ENCODE measurements at places on chromosomes 11 and 22. TPM values are rescaled to one million over a fixed set of nuclear protein-coding genes. Genes with fewer than 3 reads are reported as not detected.

GRCh38 chr11:46499821-46500220 is 94.0 kb downstream of the AMBRA1 start:
- H3K27me3 ChIP-seq = no peaks in the 10 kb centered on the region
- peaks cover 10% of the 10 kb centered on the region for H3K4me1 ChIP-seq
- H3K27ac ChIP-seq = no peak overlapping the region

- H3K27me3 ChIP-seq = no peaks in the 10 kb centered on the region
- H3K36me3 ChIP-seq = peaks cover 2% of the 10 kb centered on the region
- no peak overlapping the region for H3K4me3 ChIP-seq
- peak overlapping the region; percentile 84 for H3K27ac ChIP-seq
Measured at GRCh38 chr11:10622957-10623791, 54.7 kb upstream of the LYVE1 start.

GRCh38 chr22:26848244-26848920 is 191.0 kb downstream of the MIAT start:
- H3K27me3 ChIP-seq = no peaks in the 10 kb centered on the region
- no peak overlapping the region for H3K4me3 ChIP-seq
- no peaks in the 10 kb centered on the region for H3K36me3 ChIP-seq
- no peak for DNase-seq

GRCh38 chr11:118634431-118635236 is 27.2 kb downstream of the PHLDB1 start:
- peaks cover 63% of the 10 kb centered on the region for H3K36me3 ChIP-seq
- peak overlapping the region; percentile 80 for H3K27ac ChIP-seq
- peak; percentile 94 for DNase-seq
- H3K27me3 ChIP-seq = no peaks in the 10 kb centered on the region
- H3K4me3 ChIP-seq = peak overlapping the region; percentile 38

- no peaks in the 10 kb centered on the region for H3K4me1 ChIP-seq
- no peak for DNase-seq
- H3K4me3 ChIP-seq = no peak overlapping the region
- H3K27me3 ChIP-seq = no peaks in the 10 kb centered on the region
- no peak overlapping the region for H3K27ac ChIP-seq
- peaks cover 21% of the 10 kb centered on the region for H3K36me3 ChIP-seq
Measured at GRCh38 chr11:117437041-117437790, 109.6 kb downstream of the CEP164 start.

- no peak for DNase-seq
- no peaks in the 10 kb centered on the region for H3K4me1 ChIP-seq
- H3K27ac ChIP-seq = no peak overlapping the region
Measured at GRCh38 chr11:25562417-25562816, 769.5 kb upstream of the ANO3 start.

GRCh38 chr11:105398636-105399035 is 211.2 kb upstream of the GRIA4 start:
- H3K27me3 ChIP-seq = no peaks in the 10 kb centered on the region
- no peaks in the 10 kb centered on the region for H3K4me1 ChIP-seq
- no peak for DNase-seq
- no peaks in the 10 kb centered on the region for H3K36me3 ChIP-seq

DNA sequence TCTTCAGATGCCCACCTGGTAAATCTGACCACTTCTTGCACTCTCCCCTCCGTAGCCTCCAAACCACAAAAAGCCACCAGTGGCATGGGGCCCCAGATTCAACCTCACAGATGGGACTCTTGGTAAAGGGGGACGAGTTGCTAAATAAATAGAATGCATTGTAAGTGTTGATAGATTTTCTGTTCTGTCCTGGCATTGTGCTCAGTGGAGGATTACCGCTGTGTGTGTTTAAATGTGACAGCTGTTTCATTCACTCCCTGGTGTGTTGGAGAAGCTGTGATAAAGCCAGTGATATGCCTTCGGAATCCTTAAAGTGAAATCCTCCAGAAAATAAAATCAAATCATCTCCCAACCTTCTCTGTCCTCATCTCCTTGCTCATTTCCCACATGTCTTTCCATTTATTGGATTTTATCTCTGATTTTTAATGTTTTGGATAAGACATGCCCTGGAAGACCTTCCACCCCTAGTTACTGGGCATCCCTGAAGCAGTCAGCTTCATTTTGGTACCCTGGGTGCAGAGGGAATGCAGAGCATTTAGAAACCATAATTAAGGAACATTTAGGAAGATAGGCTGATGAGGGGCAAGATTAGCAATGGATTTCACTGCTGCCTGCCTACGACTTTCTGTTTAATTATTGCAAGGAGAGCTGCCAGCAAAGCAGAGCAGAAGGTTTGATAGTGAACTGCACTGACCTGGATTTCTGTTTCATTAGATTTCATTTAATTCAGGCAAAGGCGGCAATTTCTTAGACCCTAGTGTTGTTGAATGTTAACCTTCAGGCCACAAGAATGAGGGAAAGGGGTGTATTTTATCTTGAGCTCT is 460.9 kb upstream of the KIRREL3 start:
- no peaks in the 10 kb centered on the region for H3K27me3 ChIP-seq
- no peak for DNase-seq
- H3K36me3 ChIP-seq = no peaks in the 10 kb centered on the region
- H3K4me1 ChIP-seq = no peaks in the 10 kb centered on the region
- no peak overlapping the region for H3K4me3 ChIP-seq

GRCh38 chr22:21032037-21032867 is at the start of gene SLC7A4:
Gene SLC7A4, minus strand, starts transcription at chr22:21032561. Its CDS starts 749 bp downstream, at chr22:21031812.
- H3K36me3 ChIP-seq = no peaks in the 10 kb centered on the region
- H3K27ac ChIP-seq = no peak within 1 kb of the TSS
- peak within 1 kb of the TSS; percentile 29 for H3K4me3 ChIP-seq
- H3K4me1 ChIP-seq = no peaks in the 10 kb centered on the region

GRCh38 chr22:33529424-33530113 is 390.7 kb downstream of the LARGE1 start:
- H3K4me1 ChIP-seq = peaks cover 6% of the 10 kb centered on the region
- H3K27ac ChIP-seq = peak overlapping the region; percentile 54
- DNase-seq = no peak
- no peaks in the 10 kb centered on the region for H3K36me3 ChIP-seq

GRCh38 chr22:50684986-50685385 is 12.4 kb downstream of the SHANK3 start:
- H3K27me3 ChIP-seq = peaks cover 16% of the 10 kb centered on the region
- no peak for DNase-seq
- no peak overlapping the region for H3K27ac ChIP-seq
- no peaks in the 10 kb centered on the region for H3K36me3 ChIP-seq

GRCh38 chr11:9972989-9973388 is 309.1 kb downstream of the SWAP70 start:
- peaks cover 4% of the 10 kb centered on the region for H3K4me1 ChIP-seq
- H3K4me3 ChIP-seq = no peak overlapping the region
- no peaks in the 10 kb centered on the region for H3K36me3 ChIP-seq

DNA sequence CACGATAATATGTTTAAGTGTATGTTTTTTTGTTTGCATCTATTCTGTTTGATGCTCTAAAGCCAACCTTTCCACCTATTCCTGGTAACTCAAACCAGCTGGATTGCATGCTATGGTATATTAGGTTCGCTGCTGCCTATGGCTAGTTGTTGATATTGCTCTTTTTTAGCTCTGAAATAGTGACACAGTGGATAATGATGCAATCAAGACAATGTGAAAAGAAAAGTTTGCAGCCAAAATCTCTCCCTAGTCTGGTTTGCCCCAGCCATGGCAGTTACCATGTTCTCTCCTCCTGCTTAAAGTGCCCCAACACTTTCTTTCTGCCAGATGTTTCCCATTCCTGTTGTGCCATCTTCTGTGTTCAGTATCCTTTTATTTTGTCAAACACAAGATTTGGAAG is 269.7 kb downstream of the DYNC2H1 start:
- H3K36me3 ChIP-seq = no peaks in the 10 kb centered on the region
- no peak overlapping the region for H3K4me3 ChIP-seq
- no peak overlapping the region for H3K27ac ChIP-seq
- no peak for DNase-seq
- no peaks in the 10 kb centered on the region for H3K4me1 ChIP-seq

DNA sequence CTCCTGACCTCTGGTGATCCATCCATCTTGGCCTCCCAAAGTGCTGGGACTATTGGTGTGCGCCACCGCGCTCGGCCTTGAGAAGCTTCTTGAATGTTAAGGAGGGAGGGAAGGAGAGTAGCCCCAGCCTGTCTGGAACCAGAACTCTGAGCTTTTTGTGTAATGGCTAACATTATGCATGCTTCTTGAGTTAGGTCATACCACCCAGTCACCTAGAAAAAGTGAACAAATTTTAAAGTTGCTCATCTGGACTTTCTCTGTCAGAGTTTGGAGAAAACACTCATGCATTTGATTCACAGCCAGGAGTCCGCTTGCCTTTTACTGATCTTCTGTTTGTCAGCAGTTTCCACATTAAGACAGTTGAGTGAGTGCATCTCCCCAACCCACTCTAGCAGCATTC is 82.1 kb downstream of the PPP6R3 start:
- H3K27me3 ChIP-seq = no peaks in the 10 kb centered on the region
- H3K27ac ChIP-seq = peak overlapping the region; percentile 81
- peaks cover 50% of the 10 kb centered on the region for H3K4me1 ChIP-seq
- no peak overlapping the region for H3K4me3 ChIP-seq
- peaks cover 44% of the 10 kb centered on the region for H3K36me3 ChIP-seq
- peak; percentile 83 for DNase-seq

DNA sequence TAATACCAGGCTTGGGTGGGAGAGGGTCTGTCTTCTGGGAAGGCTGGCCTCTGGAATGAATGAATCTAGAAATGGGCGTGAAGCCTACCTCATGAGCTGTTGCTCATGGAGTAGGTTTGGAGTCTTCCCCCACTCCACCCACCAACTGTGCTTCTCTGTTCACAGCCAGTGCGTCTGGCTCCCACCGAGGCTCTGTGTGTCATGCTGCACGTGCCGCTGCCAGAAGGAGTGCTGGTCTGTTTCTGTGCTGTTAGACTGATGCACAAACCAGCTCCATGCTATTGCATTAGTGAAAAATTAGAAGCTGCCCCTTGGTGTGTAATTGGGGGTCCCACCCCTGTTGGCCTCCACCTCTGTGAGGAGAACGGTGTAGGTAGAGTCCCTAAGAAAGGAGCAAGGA is 132.3 kb upstream of the PARVA start:
- peaks cover 13% of the 10 kb centered on the region for H3K36me3 ChIP-seq
- DNase-seq = peak; percentile 80
- H3K4me1 ChIP-seq = peaks cover 78% of the 10 kb centered on the region
- H3K4me3 ChIP-seq = no peak overlapping the region
- H3K27me3 ChIP-seq = no peaks in the 10 kb centered on the region

The LSP1 gene
- 46.0 TPM for polyA plus RNA-seq

The DLG2 gene
- polyA plus RNA-seq = 1.3 TPM

The CASTOR1 gene
- 8.4 TPM for polyA plus RNA-seq

The CLDN5 gene
- 3.5 TPM for polyA plus RNA-seq

The CDKN1C gene
- 7.9 TPM for polyA plus RNA-seq

The CPT1B gene
- 4.2 TPM for polyA plus RNA-seq

The FOLR1 gene
- polyA plus RNA-seq = 0.15 TPM
